ENCODE measurements at places on chromosomes 16 and 17.

DNA sequence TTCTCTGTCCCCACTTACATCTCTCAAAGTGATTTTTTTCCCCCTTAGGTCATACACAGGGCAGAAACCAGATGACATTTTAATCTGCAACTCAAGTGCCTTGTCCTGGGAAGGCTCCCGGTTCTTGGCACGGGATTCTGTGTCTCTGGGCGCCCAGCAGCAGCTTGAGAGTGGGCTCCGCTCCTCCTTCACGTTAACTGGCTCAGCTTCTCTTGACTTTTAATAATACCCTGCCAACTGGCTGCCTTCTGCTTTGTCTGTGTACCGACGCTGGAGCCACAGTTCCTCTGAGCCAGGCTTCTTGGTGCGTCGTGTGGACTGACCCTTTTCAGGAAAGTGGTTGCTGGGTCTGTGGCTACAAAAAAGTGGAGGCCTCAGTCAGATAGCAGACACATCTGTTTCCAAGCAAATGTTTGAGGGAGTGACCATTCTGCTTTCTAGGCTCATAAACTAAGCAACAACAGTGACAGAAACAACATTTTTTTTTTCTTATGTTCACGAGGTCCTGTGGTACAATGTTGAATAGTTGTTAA, 64.9 kb downstream of the IRF8 start:
- no peak for DNase-seq

GRCh38 chr16:11886881-11887280, 28.9 kb downstream of the GSPT1 start:
- DNase-seq, result no peak

DNA sequence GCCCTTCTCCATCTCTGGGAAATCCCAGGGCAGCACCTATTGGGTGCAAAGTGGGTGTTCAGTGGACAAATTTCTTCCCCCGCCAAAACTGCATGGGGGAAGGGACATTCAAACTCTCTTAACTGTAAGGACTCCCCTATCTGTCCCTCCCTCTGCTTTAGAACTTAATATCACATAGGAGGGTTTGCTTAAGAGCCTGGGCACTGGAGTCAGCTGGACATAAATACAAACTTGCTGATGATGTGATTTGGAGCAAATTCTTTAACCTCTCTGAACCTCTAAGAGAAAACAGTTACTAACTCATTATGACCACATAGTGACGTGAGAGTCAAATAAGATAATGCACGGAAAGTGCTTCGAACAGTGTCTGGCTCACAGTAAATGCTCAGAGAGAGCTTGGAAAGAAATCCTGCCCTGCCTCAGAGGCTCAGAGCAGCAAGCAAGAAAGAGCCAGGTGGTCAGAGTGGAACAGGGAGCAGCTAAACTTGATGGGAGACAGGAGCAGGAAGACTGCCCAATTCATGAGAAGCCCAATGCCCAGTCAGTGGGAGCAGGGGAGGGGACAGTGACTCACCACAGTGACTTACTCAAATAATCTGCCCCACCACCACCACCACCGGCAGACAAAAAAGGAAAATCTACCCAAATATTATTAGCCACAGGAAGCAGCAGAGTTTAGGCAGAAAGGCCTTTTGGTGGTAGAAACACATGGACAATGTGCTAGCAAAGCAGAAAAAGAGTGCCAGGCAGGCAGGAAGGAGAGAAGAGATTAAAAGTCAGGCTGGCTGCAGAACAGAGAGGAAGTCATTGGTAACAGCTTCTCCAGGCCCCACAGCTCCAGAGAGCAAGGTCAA, 23.9 kb upstream of the CCL1 start:
- peak; percentile 24 for DNase-seq

GRCh38 chr17:38353086-38353604, 1.5 kb downstream of the SOCS7 start:
- DNase-seq, result no peak

- DNase-seq, result no peak
Measured at GRCh38 chr17:82371333-82372248, at the start of gene UTS2R. Gene UTS2R (plus strand): TSS chr17:82371765. CDS start chr17:82374325, 2,560 bp downstream.
